ENCODE measurements at places on chromosomes 2 and 18. TPM values are rescaled to one million over a fixed set of nuclear protein-coding genes. Genes with fewer than 3 reads are reported as not detected.

INHA gene
- total RNA-seq: not detected

GRCh38 chr18:6017171-6017570 lies 121.8 kb upstream of the TMEM200C start:
- DNase-seq: no peak

GRCh38 chr2:152056418-152056817 lies 42.4 kb downstream of the CACNB4 start:
- no peak for DNase-seq

RAB6C gene
- not detected for total RNA-seq

GRCh38 chr2:135935914-135936313 lies 49.5 kb downstream of the DARS1 start:
- DNase-seq: no peak

GRCh38 chr18:49183921-49184320 lies 233.2 kb upstream of the SMAD7 start:
- DNase-seq: no peak

- peak; percentile 30 for DNase-seq
Observed at GRCh38 chr2:205706769-205707381, 24.6 kb downstream of the NRP2 start.

SLC9A4 gene
- total RNA-seq: not detected

GRCh38 chr2:101766337-101766736 lies 68.8 kb downstream of the MAP4K4 start:
- no peak for DNase-seq

- no peak for DNase-seq
Observed at GRCh38 chr2:186201371-186201770, 284.7 kb upstream of the ZC3H15 start.
